ENCODE measurements at places on chromosomes 3 and 15. TPM values are rescaled to one million over a fixed set of nuclear protein-coding genes. Genes with fewer than 3 reads are reported as not detected.
A peak's percentile ranks its signal among the peaks of the same experiment; 100 is the strongest.

GRCh38 chr15:70518201-70519003 lies 245.0 kb downstream of the UACA start:
- no peak for DNase-seq

GRCh38 chr3:39317571-39318169 lies 11.8 kb upstream of the CCR8 start:
- DNase-seq = no peak

- peak; percentile 81 for DNase-seq
These were observed 40.3 kb upstream of the TFRC start for GRCh38 chr3:196122021-196122687.

DNA sequence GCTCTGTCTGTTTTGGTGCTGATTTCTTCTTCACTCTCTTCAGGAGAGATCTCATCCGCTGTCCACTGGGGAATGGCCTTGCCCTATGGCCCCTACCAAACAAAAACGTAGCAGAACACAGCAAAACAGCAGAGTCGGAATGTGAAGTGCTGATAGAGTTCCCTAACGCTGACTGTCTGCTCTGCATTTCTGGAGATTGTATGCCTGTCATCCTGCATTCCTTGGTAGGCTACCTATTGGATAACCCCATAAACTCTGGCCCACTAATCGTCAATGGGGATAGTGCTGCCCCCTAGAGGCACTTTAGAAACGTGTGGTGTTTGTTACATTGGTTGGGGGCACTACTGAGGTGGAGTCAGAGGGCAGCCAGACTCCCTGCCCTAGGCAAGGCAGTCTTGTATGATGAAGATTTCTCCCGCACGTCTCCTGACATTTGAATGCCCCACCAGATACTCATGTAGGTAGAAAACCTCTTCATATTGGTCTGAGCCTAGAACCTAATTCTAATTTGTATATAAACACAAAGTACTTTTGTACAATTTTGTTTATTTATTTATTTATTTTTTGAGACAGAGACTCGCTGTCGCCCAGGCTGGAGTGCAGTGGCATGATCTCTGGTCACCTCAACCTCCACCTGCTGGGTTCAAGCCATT lies 15.6 kb upstream of the MAGEF1 start:
- peak; percentile 85 for DNase-seq

DNA sequence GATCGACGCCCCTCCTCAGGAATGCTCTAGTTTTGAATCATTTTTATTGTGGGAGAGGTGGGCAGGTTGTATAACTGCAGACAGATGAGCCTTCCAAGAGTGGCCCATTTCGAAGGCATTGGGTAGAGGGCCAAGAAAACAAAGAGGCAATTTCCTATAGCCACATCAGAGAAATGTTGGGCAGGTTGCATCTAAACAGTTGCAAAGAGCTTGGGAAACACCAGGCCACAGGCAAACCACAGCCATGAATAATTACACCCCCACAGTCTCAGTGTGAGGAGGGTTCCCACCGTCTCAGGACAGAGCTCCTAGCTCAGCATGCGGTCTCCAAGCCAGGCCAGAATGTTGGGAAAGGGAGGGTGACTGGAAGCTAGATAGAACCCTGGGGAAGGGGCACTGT lies 257.3 kb downstream of the ABHD5 start:
- DNase-seq = no peak

- no peak for DNase-seq
These were observed 181.0 kb downstream of the THSD4 start for GRCh38 chr15:71296315-71296679.

- DNase-seq = peak; percentile 52
These were observed 10.7 kb downstream of the BMF start for GRCh38 chr15:40097968-40098476.

DNA sequence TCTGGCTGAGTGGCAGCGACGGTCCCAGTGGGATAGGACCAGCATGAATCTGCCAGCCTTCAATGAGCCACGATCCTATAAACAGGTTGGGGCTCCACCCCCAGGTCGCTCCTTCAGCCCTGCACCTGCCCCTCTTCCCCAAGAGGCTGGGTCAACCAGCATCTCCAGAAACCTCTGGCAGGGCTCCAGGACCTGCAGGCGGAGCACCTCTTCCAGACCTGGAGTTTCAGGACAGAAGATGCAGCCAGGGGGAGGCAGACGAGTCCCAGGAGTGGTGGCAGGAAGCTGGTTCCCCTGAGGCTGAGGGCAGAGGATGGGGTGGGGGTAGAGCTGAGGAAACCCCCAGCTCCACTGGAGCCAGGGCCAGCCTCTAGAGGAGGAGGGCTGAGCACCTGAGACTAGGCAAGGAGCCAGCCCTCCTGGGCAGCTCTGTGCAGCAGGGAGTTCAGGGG lies at the start of gene PLA2G4D:
Gene PLA2G4D, minus strand, starts transcription at position 51 of the 452 bp plus-strand sequence. CDS start 103 bp downstream, outside the sequence.
- no peak for DNase-seq

GRCh38 chr3:113063126-113063894 lies 72.5 kb downstream of the GTPBP8 start:
- no peak for DNase-seq

DNA sequence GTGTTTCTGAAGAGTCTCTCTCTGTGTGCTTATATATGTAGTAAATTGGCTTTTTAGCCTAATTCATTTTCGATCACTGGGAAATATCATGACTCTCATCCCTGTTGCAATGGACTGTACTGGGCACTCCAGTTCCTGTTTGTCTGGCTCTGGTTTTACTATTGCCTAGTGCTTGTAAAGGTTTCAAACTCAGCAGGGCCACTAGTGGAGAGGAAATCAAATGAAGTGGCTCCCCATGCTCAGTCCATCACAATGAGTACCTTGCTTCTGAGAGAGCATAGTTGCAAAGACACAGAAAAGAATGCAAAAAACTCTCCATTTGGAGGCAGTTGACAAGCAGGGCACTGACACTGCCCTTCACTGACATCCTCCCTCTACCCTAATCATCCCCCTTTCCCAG lies 167.8 kb downstream of the TAFA4 start:
- DNase-seq = no peak

- no peak for DNase-seq
These were observed 388.2 kb upstream of the RGMA start for GRCh38 chr15:93477188-93477587.

- no peak for DNase-seq
These were observed 26.4 kb downstream of the NUP210 start for GRCh38 chr3:13393427-13394360.

GRCh38 chr3:152858170-152858800 lies 23.4 kb downstream of the P2RY1 start:
- no peak for DNase-seq

- DNase-seq = peak; percentile 3
These were observed 119.9 kb upstream of the FHIT start for GRCh38 chr3:61371123-61371522.

DNA sequence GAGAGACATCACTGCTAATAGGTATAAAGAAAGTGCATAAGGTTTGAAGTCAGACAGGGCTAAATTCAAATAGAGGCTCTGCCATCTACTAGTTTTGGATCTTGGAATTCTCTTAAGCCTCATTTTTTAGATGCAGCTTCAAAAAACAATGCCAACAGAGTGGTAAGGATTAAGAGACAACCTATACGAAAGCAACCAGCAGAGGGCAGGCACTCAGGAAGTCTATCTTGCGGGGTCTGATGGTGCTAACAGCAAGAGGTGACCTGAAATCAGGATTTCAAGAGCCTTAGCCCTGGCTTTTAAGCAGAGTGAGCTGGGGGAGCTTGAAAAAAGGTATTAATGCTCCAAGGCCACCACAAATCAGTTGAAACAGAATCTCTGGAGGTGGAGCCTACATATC lies 40.7 kb downstream of the LDHAL6B start:
- DNase-seq = peak; percentile 78

- no peak for DNase-seq
These were observed 314.7 kb upstream of the CNTN4 start for GRCh38 chr3:1783995-1784394.

GRCh38 chr3:55631766-55632331 lies 144.7 kb upstream of the WNT5A start:
- DNase-seq = no peak

- DNase-seq = no peak
These were observed 275.9 kb upstream of the NR2F2 start for GRCh38 chr15:96054621-96055020.

GRCh38 chr3:12984023-12984823 lies 89.0 kb downstream of the IQSEC1 start:
- peak; percentile 77 for DNase-seq

FOXL2NB gene
- total RNA-seq = 101 TPM

FETUB gene
- not detected for total RNA-seq

ZNF197 gene
- total RNA-seq = 16.0 TPM

DGKG gene
- under 0.01 TPM for total RNA-seq

KLHL40 gene
- total RNA-seq = not detected
